HL-60 (cell line): ENCODE measurements at places on chromosomes 6 and 20.

DNA sequence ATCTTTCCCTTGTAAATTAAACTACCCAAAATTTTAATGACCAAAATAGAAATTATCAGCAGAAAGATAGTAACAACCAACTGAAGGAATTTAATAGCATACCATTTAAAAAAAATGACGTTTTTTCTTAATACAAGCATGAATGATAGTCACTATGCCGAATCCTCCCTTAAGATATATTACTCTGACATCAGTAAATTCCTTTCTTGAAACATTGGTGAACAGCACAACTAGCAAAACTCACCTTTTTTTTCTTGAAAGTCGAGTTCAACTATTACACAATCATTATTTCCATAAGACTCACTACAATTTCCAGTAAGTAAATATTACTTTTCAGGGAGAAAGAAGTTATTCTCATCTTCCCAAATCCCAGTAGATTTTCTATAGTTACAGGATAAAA lies 433.2 kb downstream of the GRIK2 start:
- DNase-seq = no peak

GRCh38 chr6:20740727-20741126 lies 206.5 kb downstream of the CDKAL1 start:
- no peak for DNase-seq

- no peak for DNase-seq
Measured at GRCh38 chr20:31721408-31722256, 1.0 kb downstream of the BCL2L1 start.

DNA sequence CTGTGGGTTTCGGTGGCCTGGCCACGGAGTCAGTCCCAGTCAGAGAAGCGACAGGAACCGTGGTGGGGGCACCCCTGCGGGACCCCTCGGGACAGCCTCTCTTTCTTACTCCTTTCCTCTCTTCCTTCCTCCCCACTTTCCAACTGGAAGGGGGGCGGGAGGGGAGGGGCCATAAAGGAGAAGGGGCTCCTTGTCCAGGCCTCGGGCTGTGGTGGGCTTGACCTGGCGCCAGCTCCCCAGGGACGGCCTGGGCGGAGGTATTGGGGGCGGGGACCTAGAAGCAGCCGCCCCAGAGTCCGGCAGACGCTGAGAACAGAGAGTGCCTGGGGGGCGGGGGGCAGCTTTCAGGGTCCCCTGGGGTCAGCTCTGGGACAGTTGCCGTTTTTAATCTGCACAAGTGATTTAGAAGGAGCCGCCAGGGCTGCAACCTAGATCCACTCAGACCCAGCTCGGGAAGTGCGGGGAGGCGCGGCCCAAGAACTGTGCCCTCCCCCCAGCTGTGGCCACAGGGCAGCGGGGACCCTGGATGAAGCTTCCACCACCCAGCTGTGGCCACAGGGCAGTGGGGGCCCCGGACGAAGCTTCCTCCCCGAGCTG lies 6.4 kb upstream of the ABHD16B start:
- no peak for DNase-seq

- no peak for DNase-seq
Measured at GRCh38 chr6:53878808-53879207, 84.0 kb downstream of the LRRC1 start.

GRCh38 chr6:46103441-46104115 lies 26.2 kb upstream of the ENPP4 start:
- DNase-seq = no peak
